Stomach (tissue), 19 donors: ENCODE measurements at places on chromosomes 16 and 17.

GRCh38 chr17:41140360-41141131 is at the start of gene KRTAP4-6:
Gene KRTAP4-6, minus strand, starts transcription at chr17:41140544. Its CDS starts 57 bp downstream, at chr17:41140487.
- no peak for DNase-seq

GRCh38 chr17:75047398-75048098 is 523 bp downstream of the KCTD2 start:
- DNase-seq, result peak; percentile 67

DNA sequence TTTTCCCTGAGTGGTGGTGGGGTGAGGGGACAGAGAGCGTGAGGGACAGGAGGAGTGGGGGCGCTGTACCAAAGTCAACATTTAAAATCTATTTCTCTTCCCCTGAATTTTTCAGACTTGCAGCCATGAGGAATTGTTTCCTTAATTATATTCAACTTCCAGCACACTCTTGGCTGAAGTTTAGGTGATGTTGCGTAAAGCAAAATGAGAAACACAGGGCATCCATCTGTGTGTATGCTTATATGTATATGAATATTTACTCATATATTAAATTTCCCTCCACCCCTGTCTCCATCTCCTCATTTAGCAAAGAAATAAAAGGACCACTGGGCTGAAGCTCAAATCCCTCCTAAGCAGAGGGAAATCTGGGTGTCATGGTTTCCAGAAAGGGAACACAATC is 218.1 kb downstream of the XYLT1 start:
- DNase-seq, result no peak

DNA sequence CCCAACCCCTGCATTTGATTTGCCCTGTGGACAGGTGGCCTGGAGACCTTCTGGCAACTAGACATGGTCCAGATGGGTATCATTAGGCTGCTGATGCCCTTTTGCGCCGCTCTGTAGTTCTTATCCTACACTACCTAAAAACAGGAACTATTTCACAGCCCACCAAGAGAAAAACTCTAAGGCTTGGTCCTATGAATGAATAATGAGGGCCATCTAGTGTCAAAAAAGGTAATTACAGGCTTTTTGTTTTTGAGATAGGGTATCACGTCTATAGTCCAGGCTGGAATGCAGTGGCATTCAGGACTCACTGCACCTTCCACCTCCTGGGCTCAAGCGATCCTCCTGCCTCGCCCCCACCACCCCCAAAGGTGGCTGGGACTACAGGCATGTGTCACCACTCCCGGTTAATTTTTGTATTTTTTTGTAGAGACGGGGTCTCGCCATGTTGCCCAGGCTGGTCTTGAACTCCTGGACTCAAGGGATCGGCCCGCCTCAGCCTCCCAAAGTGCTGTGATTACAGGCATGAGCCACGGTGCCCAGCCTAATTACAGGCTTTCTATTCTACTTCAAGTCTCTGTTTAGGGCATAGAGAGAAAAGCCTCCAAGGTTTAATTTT is 20.9 kb downstream of the COIL start:
- DNase-seq, result peak; percentile 78

- no peak for DNase-seq
Observed at GRCh38 chr17:60355663-60356594, 36.0 kb downstream of the USP32 start.

GRCh38 chr17:2136241-2136640 is 81.3 kb downstream of the HIC1 start:
- DNase-seq, result no peak

- DNase-seq, result no peak
Observed at GRCh38 chr16:6160871-6161270, 1063.3 kb upstream of the EEF2KMT start.

DNA sequence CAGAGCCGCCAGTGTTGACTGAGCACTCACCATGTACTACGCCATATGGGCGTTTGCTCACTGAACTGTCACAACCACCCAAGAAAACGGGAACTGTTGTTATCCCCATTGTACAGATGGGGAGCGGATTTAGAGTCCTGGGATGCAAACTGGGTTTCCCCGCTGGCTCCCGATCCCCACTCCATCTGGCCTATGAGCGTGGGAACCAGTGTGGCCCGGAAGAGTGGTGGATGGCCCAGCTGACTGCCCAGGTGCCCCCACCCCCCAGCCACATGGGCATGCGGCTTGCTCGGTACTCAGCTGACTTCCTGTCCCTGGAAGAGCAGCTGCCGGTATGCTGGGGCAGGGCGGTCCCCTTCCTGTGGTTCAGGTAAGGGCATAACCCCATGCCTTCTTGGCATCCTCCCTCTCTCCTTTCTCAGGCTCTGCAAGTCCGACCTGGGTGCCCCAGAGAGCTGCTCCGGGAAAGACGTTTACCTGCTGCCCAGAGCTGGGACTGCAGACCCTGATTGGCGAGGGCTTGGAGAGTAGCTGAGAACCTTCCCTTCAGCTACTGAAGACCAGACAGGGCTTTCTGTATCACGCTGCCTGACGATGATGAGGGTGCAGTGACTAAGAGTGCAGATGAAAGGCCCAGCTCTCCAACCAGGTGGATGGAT is 16.2 kb downstream of the SOCS3 start:
- peak; percentile 74 for DNase-seq

- DNase-seq, result peak; percentile 39
Observed at GRCh38 chr16:51151435-51151960, 428 bp upstream of the SALL1 start.

DNA sequence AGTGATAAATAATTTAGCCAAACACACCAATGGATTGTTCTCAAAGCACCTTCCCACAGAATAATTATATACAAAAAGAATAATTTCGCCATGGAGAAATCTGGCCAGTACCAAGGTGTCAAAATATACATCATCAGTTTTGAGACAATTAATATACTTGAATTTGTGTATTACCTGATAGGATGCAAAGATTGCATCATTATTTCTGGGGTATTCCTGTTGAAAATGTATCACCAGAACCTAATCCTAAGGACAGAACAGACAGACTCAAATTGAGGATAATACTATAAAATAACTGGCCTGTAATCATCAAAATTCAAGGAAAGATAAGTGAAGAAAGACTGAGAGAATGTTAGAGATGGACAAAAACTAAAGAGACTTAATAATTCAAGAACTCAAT is 111.9 kb downstream of the MRTFB start:
- DNase-seq, result no peak

- DNase-seq, result no peak
Observed at GRCh38 chr17:60563743-60564142, 36.2 kb upstream of the PPM1D start.

DNA sequence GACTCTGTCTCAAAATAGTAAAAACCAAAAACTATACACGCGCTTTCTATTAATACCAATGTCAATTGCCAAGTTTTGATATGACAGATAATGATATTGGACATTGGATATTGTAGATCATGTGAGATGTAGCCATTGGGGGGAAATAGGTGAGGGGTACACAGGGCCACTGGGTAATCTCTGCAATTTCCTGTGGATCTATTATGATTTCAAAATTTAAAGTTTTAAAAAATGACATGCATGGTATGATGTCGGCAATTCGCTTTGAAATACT is 266.0 kb downstream of the PARN start:
- DNase-seq, result no peak

- DNase-seq, result no peak
Observed at GRCh38 chr16:50198802-50199403, 45.8 kb downstream of the TENT4B start.

DNA sequence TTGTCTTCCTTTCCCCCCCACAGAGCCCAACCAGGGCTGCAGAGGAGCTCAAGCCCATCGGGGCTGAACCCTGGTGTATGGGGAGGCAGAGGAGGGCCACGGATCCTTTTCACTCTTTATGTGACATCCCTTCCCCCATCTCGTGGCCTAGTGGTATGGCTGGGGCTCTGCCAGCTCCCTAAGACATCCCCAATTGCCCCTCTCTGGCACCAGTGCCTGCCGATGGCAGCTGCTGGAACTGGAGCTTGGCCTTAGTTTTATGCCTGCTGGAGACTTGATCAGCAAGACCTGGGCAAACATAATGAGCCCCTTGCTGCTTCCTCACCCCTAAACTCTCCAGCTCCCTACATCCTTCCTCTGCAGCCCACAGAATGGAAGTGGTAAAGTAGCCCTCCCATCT is 8.0 kb upstream of the TOP2A start:
- no peak for DNase-seq

DNA sequence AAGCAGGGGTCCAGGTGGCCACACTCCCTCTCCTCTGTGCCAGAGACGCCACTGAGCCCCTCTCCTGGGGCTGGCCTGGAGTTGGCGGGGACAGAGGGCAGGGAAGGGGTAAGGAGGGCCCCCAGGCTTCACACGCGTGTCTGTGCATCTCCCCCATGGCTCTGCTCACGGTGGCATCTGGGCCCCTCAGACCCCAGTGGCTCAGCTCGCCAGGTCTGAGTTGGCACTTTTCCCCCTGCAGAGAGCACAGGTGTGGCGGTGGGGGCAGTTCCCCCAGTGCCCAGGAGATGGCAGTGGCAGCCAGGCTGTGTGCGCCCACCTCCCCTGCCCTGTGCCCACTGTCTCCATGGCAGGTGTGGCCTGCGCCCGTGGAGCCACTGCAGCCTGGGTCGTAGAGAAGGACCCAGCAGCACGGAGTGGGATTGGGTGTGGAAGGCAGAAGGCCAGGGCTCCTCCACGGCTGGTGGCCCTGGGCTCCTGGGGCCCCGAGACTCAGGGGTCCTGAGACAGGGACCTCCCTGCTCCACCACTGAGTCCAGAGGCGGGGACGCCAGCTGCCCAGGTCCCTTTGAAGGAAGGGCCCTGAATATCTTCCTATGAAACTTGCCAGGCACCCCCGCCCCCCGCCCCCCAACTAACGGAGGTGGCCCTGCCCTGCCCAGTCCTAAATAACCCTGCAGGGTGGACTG is 4.3 kb upstream of the APRT start:
- DNase-seq, result peak; percentile 79
